Trophoblast cell (in vitro differentiated cells and primary cell): ENCODE measurements at places on chromosomes 2 and 18.

- DNase-seq, result peak; percentile 65
These were observed 456 bp downstream of the DOK1 start for GRCh38 chr2:74554820-74555531.

DNA sequence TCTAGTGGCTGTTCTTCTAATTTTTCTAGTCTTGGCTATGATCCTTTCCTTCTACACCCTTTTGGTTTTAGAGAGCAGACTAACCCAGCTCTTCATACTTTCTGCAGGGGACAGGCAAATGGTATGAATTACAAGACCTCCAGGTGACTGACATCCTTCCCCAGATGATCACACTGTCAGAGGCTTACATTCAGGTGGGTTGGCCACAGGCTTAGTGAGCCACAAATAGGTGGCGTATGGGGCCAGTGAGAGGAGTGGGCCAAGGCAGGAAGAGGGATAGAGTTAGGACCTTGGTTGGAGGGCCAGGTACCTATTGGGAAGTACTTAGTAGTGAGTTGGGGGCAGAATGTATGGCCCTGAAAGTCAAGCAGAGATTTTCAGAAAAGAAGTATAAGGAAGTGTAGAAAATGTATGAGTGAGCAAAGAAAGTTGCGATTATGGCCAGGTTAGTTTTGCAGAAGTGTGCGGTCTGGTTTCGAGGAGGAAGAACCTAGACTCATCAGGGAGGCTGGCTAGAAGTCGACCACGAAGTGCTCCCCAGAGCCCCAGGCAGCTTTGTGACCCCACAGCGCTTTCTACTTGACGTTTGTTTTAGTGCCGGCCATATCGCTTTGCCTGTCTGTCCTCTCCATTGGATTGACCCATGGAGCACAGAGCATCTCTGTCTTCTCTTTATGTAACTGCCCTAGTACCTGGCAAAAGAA, 20.0 kb downstream of the SFTPB start:
- no peak for DNase-seq

DNA sequence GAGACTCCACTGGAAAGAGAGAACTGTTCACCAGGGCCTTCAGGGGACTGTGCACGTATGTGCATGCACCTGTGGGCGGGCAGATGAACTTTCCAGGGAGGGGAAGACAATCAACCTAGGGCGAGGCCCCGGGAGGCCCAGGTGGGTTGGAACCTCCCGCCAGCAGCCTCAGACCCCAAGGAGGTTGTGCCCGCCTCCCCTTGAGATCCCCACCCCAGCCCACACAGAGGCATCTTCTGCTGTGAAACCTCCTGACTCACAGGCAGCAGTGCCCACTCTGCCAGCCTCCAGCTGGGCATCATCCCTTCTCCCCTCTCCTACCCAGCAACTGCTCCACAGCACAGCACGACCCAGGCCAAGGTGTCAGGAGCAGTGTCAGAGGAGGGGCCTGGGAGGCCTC, 54.4 kb downstream of the FAM178B start:
- no peak for DNase-seq

DNA sequence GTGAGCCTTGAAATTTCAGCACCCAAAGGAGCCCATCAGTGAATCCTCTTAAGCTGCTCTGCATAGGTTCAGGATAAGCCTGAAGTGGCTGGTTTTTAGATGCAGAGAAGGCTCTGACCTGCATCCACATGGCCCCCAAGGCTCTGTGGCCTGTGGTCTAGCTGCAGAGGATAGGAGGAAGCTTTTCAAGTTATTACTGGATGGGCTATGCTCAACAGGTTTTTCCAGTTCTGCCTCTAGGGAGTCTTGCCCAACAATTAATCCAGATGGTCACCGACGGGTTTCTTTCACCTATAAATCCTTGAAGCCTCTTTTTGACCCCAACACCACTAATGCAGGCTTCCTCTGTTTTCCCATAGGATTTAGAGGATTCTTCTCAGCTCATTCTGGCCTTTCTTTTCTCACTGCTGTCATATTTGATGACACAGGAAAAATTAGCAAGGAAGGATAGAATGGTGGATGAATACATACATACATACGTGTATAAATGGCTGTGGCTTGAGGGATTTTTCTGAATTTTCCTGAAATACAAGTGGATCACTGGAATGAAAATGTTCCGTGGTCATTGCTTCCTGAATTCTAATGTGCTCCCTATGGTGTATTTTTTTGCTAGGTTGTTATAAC, 52.2 kb upstream of the BCL2L11 start:
- DNase-seq, result peak; percentile 85

GRCh38 chr18:45108754-45109153, 428.1 kb downstream of the SETBP1 start:
- DNase-seq, result no peak
